ENCODE measurements at places on chromosomes 13 and 19.

GRCh38 chr13:35387682-35388250 lies 88.7 kb downstream of the MAB21L1 start:
- no peak for DNase-seq

DNA sequence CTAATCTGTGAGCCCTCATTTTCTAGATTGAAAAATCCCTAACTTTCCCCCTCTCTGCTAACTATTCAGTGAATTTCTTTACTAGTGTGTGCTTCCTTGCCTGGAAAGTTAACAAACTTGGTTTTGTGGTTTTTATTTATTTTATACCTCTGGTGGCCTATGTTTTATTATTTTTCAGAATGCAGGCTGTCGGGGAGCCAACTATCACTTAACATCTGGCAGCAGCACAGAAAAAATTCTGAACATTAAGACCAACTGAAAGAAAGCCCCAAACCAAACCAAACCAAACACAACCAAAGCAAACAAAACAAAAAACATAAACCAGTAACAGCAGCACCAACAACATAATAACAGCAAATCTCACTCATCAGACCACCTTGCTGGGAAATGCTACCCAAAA lies 109.0 kb upstream of the KL start:
- no peak for DNase-seq

- no peak for DNase-seq
These were observed 15.1 kb downstream of the RAB20 start for GRCh38 chr13:110546378-110546777.

DNA sequence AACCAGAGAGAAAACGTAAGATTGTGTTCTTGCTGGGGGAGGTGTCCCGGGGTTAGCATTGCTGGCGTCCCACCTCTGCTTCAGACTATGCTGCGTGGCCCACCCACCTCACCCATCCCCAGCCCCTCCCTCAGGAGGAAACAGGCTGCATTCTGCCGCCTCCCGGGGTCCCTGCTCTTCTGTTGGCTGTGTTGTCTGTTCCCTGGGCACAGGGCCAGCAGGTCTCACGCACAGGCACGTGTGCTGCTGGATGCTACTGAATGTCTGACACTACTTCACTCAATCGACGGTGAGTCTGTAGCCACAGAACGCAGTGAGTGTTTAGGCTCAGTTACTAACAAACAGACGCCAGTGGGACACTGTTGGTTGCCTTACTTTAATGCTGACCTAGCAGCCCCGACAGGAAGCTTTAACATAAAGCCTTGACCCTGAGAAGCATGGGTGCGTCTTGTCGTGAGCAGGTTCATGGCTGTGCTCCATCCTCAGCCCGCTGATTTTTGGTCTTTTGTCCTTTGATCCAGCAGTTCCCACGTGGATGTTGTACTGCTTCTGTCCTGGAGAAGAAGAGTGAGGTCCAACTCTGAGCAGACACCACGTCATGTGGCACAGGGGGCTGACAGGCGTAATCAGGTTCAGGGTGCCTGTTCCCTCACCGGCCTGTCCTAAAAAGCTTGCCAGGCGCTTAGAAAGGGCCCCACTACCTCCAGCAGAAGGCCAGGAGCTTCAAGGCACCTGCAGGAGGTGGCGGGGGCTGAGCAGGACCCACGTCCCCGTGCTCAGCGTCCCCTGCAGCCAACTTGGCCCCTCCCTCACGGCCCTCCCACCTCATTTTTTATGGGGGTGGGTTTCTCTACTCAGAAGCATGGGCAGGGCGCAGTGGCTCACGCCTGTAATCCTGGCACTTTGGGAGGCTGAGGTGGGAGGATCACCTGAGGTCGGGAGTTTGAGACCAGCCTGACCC lies 26.0 kb downstream of the NAXD start:
- DNase-seq: no peak

GRCh38 chr19:43690890-43691289 lies 20.9 kb upstream of the PLAUR start:
- no peak for DNase-seq

- DNase-seq: no peak
These were observed 6.2 kb downstream of the UBAC2 start for GRCh38 chr13:99206873-99207272.

DNA sequence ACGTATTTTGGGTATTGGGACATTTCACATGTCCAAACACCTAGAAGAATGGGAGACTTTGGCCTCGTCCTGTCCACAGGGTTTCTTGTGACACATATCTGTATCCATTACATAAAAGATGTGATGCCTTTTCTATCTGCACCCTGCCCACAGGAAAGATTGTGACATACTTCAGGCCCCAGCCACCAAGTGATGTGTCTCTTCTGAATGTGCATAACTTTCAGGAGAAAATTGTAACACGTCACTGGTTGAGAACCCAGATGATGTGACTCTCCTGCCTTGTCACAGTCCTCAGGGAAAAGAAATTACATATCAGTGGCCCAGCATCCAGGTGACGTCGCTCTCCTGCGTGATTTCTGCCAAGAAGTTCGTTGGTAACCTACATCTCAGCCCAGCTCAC lies 21.0 kb upstream of the ZNF681 start:
- no peak for DNase-seq

DNA sequence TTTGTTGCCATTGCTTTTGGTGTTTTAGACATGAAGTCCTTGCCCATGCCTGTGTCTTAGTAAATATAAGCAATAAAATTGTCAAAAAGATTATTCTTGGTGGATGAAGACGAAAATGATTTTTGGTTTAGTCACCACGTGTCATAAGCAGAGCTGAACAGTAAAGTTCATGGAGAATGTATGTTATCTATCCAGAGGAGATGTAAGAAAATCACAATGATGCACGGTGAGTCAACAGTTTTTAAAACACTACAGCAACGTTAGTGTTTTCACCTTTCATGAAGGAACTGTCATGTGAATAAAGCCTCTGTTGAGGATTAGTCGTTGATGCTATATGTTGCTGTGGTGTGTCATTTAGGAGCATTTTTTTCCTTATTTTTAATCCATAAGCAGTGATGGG lies 137.6 kb downstream of the GPC6 start:
- DNase-seq: no peak

DNA sequence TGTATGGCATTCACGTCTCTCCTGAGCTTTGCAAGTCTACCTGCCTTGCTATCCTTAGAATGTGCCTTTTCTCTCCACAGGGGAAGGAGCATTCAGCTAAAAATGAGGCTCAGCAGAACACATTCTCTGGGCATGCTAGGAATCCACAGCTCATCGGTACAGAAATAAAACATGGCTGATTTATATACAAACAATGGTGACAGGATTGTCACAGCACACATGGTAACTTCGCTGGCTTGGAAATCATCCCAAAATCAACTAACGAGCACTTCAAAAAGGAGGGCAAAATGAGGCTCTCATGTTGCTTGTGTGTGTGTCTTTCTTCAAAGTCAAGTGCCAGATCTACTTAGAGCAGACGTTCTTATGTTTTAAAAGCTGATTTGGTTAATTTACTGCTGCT lies 373.0 kb downstream of the FGF14 start:
- no peak for DNase-seq

DNA sequence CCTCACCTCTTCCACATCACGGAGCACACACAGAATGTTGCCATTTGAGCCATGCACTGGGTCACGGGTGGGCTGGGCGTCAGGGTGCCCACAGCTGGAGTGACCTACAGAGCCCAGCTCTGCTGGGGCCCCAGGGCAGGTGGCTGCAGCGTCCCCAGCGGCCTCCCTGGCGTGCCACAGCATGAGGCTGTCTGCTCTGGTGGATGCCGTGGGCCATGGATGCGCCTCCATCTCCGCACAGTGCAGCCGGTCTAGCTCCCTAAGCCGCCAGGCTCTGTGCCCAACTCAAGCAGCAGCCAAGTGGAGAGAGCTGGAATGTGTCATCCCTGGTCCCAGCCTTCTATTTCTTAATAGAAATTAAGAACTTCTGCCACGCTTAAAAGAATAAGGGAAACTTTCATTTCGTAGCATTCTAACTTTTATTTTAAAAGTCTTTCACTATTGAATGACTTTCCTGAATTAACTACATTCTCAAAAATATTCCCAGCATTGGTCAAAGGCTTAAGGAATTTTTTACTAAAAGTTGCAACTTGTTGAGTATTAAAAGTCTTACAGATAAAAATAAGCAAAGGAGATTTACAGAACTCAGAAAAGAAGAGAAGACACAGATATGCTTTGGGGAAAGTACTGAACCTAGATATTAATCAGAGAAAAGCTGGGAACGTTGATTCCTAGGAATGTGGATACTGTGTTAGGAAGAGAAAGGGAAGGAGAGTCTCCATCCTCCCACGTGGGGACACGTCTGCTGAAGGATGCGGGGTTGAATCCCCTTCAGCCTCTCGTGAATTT lies 59.3 kb downstream of the ATP11A start:
- no peak for DNase-seq

DNA sequence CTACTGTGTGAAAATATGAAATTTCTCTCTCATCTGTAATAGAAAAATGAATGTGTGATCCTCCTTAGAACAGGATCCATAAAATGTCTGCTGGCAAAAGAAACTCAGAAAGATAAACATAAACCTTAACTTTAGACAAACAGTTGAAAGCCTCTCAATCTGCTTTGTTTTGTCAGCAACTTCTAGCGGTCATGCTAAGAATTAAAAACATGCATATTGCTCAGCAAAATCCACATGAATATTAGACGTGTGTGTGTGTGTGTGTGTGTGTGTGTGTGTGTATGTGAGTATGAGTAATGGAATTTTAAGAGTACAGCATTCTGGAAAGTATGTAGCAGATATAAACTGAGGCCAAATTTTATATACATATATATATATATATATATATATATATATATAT lies 1779.2 kb upstream of the MIR17HG start:
- DNase-seq: no peak

DNA sequence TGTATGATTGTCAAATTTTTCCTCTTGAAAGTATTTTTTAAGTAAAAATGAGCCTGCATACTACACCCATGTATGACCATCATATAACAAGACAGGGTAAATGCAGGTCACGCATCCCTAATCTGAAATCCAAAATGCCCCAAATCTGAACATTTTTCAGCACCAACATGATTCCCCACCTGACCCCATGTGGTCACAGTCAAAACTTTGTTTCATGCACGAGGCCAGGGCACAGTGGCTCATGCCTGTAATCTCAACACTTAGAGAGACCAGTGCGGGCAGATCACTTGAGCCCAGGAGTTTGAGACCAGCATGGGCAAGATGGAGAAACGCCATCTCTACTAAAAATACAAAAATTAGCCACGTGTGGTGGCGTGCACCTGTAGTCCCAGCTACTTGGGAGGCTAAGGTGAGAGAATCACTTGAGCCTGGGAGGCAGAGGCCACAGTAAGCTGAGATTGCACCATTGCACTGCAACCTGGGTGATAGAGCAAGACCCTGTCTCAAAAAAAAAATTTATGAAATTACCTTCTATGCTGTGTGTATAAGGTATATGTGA lies 63.7 kb upstream of the NPAS1 start:
- DNase-seq: no peak

DNA sequence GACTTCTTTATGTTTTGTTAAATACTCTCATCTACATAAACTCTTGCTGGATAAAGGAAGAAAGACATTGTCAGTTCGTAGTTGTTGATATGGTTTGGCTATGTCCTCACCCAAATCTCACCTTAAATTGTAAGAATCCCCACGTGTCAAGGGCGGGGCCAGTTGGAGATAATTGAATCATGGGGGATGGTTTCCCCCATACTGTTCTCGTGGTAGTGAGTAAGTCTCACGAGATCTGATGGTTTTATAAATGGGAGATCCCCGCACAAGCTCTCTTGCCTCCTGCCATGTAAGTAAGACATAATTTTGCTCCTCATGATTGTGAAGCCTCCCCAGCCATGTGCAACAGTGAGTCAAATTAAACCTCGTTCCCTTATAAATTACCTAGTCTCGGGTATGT lies 3.6 kb downstream of the ADGRE1 start:
- no peak for DNase-seq

GRCh38 chr13:28159057-28159456 lies 20.7 kb downstream of the PAN3 start:
- no peak for DNase-seq

DNA sequence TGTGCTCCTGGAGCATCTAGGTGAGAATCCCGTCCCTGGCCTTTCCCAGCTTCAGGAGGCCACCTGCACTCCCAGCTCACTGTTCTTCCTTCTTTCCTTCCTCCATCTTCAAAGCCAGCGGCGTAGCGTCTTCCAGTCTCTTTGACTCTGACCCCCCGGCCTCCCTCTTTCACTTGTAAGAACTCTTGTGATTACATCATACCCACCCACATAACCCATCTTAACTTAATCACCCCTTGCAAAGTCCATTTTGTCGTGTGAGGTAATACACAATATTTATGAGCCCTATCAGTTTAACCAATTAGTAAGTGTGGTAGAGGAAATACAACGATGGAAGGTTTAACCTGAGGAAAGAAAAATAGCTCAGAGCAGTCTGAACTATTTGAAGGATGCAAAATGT lies 4.6 kb upstream of the CDC16 start:
- no peak for DNase-seq

DNA sequence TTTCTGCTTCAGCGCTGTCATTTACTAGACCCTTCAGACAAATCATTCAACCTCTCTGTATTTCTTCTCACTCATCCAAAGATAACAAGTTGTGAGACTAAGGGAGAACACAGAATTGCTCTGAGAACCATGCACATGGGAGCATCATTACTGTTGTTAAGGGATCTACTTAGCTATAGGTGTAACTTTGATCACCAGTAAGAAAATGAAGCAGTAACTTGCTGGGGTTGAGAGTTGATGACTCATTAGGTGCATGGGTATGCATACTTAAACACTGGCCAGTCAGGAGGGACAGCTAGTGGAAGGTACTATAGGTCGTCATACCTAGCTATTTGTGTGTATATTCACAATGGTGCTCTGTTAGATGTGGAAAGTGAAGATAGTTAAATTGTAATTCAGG lies 61.5 kb downstream of the B3GLCT start:
- no peak for DNase-seq

Data from D721Med (cell line).